ENCODE measurements at places on chromosomes 12 and 14.

- no peak for DNase-seq
These were observed 32.3 kb upstream of the TBC1D30 start for GRCh38 chr12:64792128-64792527.

DNA sequence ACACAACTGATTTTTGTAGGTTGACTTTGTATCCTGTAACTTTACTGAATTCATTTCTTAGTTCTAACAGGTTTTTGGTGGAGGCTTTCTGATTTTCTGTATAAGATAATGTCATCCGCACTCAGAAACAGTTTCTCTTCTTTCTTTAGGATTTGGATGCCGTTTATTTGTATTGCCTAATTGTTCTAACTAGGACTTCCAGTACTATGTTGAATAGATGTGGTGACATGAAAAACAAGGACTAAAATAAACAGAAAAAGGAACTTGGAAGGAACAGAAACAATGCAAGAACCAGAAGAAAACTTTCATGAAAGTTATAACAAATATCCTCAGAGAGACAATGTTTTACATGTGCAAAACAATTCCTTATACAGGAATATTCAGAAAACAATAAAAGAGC is 100.3 kb downstream of the GTF2A1 start:
- DNase-seq = no peak

- no peak for DNase-seq
These were observed 3.3 kb downstream of the TMEM121 start for GRCh38 chr14:105529569-105530284.

- no peak for DNase-seq
These were observed 108.0 kb downstream of the AEBP2 start for GRCh38 chr12:19547271-19547671.

GRCh38 chr12:2429032-2429431 is 365.7 kb upstream of the FKBP4 start:
- DNase-seq = no peak

GRCh38 chr14:34872822-34873588 is 2.2 kb downstream of the BAZ1A start:
- no peak for DNase-seq

- DNase-seq = no peak
These were observed 33.7 kb upstream of the HELB start for GRCh38 chr12:66268562-66268961.

GRCh38 chr14:100350986-100351385 is 27.8 kb downstream of the SLC25A47 start:
- DNase-seq = no peak

DNA sequence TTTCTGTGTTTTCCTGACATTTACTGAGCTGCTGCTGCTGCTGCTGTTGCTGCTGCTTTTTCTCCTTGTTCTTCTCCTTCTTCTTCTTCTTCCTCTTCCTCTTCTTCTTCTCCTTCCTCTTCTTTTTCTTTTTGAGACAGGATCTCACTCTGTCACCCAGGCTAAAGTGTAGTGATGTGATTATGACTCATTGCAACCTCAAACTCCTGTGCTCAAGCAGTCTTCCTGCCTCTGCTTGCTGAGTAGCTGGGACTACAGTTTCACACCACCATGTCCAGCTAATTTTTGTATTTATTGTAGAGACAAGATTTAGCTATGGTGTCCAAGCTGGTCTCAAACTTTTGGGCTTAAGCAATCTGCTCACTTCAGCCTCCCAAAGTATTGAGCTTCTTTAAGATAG is 95.8 kb downstream of the TMTC3 start:
- no peak for DNase-seq

- DNase-seq = no peak
These were observed 52.6 kb downstream of the GALC start for GRCh38 chr14:87940382-87940781.

DNA sequence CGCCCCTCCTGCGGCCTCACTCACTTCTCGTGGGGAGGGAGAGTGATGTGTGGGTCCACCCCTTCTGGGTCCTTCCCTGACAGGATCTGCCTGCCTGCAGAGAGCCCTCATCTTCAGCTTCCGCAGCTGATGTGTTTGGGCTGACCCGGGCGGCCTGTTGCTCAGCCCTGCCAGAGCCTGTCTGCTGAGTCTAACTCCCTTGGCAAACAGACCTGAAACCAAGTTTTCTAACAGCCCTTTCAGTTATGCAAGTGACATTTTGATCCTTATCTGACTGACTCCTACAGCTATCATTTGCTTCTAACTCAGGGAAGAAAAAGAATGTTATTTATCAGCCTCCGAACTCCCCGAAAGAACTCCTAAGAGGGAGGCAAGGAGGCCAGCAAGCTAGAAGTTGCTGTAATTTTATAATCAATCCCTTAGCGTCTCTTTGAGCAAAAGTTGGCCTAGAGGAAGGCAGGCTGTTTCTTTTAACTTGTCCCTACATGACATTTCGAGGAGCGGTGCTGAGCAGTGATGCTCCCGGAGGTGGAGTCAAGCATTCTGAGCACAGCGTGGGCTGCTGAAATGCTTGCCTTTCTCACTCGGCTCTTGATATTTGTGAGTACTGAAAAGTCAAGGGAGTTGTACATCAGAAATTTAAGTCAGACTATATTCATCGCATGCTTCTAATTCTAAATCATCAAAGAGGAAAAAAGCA is 31.5 kb upstream of the CACNA2D4 start:
- DNase-seq = no peak

- DNase-seq = no peak
These were observed 317.5 kb downstream of the PPFIA2 start for GRCh38 chr12:81441629-81442028.

DNA sequence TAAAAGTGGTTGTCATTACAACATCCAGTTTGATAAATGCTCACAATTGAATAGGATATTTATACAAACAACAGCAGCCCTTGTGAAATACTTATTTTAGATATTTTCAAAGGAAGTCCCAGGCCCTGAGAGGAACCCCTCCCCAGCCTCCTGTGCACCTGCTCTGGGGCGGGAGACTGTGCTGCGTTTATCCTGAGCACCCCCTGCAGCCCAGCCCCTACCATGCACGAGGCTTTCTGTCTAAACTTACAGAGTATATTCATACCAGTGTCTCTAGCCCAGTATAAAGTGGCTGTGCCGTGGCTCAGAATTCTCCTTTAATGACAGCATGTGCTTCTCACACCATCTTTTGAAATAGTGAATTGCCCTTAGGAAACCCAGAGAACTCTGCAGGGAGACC is 1084.3 kb downstream of the TMEM121 start:
- DNase-seq = no peak

- no peak for DNase-seq
These were observed 1.8 kb downstream of the ITGA7 start for GRCh38 chr12:55705782-55706402.

- no peak for DNase-seq
These were observed 36.2 kb upstream of the SGPP1 start for GRCh38 chr14:63764103-63764502.

DNA sequence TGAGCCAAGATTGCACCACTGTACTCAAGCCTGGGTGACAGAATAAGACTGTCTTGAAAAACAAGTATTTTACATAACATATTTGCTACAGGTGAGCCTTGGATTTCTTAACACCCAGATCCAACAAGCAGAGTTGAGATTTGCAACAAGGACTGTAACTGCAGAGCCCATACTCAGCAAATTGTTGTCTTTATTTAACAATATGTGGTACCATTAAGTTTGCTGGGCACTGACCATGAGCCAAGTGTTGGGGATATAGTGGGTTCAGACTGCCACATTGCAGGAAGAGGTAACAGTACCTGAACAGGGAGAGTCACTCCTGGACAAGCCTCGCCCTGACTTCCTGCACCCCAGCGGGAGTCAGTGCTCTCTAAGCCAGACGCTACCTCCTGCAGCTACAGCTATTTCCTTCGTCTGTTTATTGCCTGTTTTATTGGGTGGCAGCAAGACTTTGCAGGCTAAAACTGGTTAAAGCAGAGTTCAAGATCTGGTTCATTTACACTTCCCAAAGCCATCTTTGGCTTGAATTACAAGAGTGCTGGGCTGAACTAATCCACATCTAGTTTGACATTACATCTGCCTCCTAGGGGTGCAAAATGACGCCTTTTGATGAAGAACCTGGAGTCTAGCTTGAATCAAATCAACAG is 12.5 kb downstream of the AHSA1 start:
- DNase-seq = no peak

DNA sequence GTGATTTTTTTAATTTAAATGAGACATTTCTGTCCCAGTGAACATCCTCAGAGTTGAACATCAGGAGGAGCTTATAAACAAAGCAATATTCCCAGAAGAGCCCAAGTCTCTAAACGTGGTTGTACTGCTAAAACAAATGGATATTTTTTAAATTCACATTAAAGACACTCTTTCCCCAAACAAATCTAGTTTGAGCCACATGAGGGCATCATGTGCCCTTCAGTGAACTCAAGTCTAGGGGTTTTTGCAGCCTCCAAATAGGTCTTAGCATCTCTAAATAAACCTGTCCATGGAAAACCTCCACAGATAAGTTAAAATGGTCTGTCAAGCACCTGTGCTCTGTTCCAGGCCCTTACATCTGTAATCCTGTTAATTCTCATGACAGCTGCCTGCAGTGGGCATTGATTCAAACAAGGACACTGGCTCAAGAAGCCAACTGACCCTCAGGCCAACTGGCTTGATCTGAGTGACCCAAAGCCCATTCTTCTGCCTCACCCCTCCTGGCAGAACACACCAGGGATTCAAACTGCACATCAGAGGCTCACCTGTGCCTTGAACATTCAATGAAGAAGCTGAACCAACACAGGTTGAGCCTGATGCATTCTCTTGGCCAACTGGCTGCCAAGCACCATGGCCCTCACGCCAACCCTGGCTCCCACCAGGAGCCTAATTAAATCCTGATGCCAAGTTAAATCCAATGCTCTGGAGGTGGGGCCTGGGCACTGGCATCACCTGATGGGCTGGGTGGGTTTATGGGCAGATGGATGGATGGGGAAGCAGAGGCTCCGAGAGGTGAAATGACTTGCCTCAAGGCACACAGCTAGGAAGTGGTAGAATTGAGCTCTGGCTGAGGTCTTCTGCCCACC is 8.6 kb downstream of the ISCU start:
- no peak for DNase-seq
